H1 (cell line): ENCODE measurements at places on chromosomes 5 and 9. TPM values are rescaled to one million over a fixed set of nuclear protein-coding genes. Genes with fewer than 3 reads are reported as not detected.

DNA sequence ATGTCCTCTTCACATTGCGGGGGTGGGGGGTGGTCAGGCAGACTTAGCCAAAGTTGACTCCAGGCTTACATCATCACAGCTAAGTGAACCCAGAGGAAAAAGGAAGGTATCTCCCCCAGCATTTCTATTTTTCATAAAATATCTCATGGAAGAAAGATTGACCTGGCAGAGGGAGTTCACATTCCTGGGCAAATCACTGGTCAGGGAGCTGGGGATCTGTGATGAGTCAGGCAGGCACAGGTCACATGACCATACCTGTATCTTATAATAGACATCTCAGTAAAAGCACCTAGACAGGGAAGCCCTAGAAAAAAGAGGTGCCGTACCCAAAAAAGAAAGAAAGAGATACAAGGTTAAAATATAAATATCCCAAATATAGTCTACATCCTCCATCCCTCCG is 57.3 kb upstream of the WWC1 start:
- DNase-seq, result no peak

- DNase-seq, result no peak
Observed at GRCh38 chr5:65769539-65769938, 47.5 kb downstream of the NLN start.

DNA sequence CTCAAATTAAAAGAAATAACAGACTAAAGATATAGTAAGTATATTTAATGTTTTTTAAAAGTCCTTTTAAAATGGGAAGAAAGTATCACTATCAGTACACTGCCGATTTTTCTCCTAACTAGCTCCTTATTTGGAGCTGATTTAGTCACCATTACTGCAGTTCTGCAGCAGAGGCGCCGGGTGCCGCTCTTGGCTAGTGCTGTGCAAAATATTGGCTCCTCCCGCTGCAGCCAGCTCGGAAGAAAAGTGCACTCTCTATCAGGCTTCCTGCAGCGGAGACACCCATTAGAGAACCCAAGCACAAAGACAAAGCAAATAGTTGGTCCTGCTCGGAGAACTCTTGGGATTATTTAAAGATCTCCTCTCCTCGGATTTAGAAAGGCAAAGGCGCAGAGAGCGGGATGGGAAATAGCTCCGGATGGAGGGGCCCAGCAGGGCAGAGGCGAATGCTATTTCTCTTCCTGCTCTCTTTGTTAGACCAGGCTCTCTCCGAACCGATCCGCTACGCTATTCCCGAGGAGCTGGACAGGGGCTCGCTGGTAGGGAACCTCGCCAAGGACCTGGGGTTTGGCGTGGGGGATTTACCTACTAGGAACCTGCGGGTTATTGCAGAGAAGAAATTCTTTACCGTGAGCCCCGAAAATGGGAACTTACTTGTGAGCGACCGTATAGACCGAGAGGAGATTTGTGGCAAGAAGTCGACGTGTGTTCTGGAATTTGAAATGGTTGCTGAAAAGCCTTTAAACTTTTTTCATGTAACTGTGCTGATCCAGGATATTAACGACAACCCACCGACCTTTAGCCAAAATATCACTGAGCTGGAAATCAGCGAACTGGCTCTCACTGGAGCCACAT is at the start of gene PCDHGB3:
Gene PCDHGB3 (plus strand): TSS at position 249 of the 855 bp plus-strand sequence. CDS start 153 bp downstream, at position 402.
- no peak for DNase-seq

The CCDC69 gene
- 6.4 and 8.4 TPM in 2 replicates for polyA plus RNA-seq

The CLK4 gene
- polyA plus RNA-seq, result 4.2 and 8.1 TPM in 2 replicates

The LCN9 gene
- polyA plus RNA-seq, result 2.3 and 2.6 TPM in 2 replicates

The DRD1 gene
- polyA plus RNA-seq, result 0.03 and 0.05 TPM in 2 replicates

DNA sequence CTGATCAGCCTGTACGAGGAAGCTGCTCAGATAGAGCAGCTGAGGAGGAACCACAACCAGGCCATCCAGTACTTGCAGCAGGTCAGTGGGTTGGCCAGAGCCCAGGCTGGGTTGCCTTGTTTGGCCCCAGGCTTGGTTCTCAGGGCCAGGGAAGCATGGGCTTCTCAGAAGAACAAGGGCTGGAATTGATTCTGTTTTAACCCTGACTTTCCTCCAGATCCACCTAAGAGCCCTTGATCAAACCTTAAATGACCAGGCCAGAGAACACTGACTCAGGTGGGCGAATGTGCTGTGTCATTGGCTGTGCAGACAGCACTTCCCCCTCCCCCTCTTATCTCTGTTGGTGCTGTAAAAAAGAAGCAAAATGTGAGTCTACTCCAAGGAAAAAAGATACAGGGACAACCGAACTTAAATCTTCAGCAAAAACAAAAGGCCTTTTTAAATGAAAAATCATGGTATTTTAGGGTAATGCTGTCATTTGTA is 28.1 kb downstream of the TTC23L start:
- DNase-seq, result no peak

GRCh38 chr5:126094991-126095390 is 328.2 kb upstream of the GRAMD2B start:
- no peak for DNase-seq

The CKS2 gene
- 595 and 689 TPM in 2 replicates for polyA plus RNA-seq

DNA sequence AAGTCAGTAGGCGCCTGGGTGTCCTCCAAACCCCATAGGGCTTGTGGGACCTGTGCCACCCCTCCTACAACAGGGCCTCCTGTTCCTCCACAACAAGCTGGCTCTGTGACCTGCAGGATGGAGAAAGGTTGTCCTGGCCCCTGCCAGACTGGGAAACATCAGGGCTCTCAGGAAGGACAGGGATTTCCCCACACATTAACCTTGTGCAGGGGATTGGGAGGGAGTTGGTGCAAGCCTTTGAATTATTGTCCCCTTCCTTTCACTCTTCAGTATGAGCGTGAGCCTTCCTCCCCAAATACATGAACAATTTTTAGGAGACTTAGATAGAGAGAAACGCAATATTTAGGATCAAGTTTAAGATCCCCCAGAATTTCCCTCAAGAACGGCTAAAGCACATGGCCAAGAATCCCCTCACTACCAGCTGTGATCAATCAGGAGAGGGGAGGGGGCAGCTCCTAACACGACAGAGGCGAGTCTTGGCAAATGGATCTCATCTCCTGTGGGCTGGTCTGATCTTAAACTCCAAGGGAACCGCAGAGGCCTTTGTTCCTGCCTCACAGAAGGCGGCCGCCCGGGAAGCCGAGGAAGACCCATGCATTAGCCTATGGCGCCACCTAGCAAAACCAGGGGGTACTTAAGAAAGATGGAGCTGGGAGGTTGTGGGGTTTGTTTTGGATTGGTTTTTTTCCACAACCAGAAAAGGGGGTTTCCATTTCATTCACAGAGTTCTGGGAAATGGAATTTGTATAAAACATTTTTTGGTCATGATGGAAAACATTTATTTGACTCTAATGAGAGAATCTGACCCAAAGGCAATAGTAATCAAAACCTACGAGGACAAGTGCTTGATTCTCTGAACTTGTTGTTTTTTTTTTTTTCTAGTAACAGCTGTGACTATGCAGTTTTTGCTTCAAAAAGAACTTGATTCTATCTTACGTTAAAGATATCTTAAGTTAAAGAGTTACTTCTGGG is 36.1 kb upstream of the OSMR start:
- DNase-seq, result peak; percentile 60

- no peak for DNase-seq
Observed at GRCh38 chr9:123375469-123376132, 19.6 kb downstream of the CRB2 start.

The FOXE1 gene
- polyA plus RNA-seq, result 0.03 TPM in 2 replicates

- DNase-seq, result no peak
Observed at GRCh38 chr9:95783426-95783975, 92.0 kb upstream of the ERCC6L2 start.

The HRH2 gene
- polyA plus RNA-seq, result 7.8 and 10.2 TPM in 2 replicates

DNA sequence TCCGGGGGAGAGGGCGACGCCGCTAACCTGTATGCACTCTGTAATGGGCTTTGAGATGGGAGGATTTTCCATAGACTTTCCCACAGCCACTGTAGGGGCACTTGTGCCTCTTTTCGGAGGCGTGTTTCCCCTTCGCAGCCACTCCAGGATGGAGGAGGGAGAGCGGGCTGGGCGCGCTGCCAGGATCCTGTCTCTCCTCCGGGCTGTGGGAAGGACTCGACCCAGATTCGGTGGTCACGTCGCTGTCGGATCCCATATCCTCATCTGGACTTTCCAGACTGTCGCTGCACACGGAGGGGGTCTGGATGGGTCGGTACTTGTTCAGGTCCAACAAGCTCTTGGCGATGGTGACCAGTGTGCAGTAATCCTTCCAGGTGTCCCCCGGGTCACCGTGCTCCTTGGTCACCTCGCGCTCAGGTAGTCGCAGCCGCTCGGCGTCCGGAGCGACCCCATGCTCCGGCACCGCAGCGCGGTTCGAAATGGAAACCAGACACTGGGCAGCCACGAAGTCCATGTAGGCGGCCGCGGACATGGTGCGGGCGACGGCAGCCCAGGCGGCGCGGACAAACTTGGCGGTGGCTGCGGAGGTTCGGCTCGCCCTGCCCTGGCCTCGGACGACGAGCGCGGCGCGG is 1.5 kb downstream of the KLF9 start:
- DNase-seq, result no peak

The WDR38 gene
- not detected in 2 replicates for polyA plus RNA-seq

DNA sequence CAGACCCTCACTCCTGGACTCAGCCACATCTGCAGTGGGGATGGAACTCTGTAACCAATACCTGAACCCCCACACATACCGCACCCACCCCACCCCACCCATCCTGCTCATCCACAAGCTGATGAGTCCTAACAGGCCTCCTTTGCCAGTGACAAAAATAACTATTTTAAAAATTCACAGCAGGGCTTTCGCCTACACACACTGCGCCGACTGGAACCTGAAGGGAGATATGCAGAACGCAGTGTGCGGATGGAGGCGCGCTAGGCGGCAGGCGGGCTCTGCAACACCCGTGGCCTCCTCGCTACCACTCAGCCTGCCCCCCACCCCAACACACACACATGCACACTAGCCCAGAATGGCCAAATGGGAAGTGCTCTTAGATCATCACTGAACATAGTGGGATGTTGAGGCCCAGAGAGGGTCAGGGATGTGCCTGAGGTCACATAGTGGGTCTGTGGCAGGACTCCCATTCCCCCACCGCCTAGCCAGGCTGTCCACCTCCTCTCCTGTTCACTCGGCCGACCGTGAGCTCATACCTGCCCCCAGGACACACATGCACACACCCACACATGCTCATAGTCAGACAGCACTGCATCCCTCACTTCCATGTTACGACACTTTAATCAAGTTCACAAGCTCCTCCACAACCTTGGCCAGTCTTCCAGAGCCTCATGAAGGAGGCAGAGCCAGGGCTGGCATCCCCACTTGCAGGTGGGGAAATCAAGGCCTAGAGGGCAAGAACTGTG is 6.3 kb upstream of the CAMK2A start:
- DNase-seq, result no peak

DNA sequence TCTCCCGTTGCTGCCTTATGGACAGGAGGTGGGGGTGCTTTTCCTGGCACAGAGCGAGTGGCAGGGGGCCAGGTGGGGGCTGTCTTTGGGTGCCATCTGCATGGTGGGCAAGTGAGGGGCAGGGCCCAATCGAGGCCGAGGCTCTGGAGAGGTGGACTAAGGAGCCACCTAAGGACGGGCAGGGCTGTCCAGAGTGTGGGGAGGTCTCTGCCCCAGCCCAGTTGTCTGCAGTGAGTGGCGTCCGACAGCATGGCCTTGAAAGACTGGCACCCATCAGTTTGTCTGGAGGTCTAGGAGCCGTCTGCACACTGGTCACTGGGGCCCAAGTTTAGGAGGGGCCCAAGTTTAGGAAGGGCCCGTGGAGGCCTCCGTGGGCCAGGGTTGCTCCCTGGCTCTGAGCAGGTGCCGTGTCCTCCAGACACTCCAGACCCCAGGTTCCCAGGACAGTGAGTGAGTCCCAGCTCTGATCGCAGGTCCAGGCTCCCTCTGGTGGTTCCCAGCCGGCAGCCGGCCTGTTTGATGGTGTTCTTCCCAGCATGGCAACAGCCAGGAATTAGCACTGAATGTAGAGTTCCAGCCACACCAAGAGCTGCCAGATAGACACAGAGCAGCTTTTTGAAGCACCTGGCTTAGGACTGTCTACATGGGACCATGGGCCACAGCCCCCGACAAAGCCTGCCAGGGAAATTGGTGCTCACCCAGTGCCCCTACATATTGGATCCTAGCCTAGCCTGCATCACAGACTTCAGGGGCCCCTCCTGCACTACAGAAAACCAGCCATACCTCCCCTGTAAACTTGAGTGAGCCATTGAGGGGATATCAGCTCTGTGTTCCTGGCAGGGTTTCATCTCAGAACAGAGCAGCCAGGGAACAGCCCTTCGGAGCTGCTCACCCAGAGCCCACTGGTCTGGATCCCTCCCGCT is 120.9 kb downstream of the WNK2 start:
- DNase-seq, result peak; percentile 46

DNA sequence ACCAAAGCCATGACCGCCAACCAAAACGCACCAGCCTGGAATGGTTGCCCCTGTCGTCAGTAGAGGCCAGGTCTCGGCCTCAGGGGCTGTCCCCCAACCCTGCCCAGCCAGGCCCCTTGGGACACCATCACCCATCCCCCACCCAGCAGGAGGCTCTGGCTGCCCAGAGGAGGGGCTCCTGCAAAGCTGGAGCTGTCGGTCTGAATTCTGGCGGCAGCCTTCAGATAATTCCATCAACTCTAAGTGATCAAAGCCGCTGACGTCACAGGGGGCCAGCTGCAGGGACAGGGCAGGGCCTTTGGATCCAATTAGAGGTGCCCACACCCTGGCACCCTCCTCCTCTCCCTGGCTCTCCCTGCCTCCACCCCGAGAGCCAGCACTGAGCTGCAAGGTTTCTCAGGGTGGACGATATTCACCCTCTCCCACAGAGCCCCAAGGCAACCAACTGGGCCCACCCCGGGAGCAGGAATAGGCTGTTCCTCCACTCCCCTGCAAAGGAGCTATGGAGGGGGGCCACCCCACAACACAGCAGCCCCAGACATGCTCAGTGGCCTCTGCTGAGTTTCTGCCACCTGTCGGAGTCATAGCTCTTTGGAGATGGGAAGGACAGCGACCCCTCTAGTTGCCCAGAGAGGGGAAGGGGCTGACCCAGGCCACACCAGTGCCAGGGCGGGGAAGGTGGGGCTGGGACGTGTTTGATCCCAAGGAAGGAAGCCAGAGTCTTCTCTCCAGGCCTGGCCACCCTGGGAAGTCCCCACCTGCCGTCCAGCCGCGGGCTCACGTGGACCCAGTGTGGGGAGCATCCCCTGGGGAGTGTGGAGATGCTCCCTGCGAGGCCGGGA is 78.4 kb downstream of the NTNG2 start:
- DNase-seq, result no peak

GRCh38 chr5:134141331-134142050 is 27.0 kb downstream of the TCF7 start:
- DNase-seq, result peak; percentile 44

GRCh38 chr9:135501261-135502167 is 1.0 kb downstream of the MRPS2 start:
- no peak for DNase-seq

The TTC23L gene
- 0.39 and 1.1 TPM in 2 replicates for polyA plus RNA-seq

DNA sequence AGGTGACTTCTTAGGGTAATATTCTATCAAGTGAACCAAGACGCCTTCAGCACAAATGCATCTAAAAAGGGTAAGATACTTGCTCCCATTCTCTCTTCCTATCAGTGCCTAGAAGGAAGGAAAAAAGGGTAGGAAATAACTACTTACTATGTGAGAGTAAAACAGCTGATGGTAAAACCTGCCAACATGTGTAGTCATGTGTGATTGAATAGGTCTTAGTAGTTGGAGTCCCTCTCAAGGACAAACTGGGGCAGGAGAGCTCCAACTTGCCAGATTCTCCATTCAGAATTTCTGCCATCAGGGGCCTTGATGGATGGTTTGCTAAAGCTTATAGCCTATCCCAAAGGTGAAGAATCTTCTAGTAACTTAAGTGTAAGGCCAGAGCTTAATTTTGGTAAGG is 5.2 kb downstream of the TSC1 start:
- DNase-seq, result no peak

The ANKRD20A1 gene
- polyA plus RNA-seq, result 0.12 TPM in 1 of 2 replicates, not detected in the other
